Iris pigment epithelial cell (primary cell): ENCODE measurements at places on chromosomes 2 and 18.
A peak's percentile ranks its signal among the peaks of the same experiment; 100 is the strongest.

- DNase-seq: peak; percentile 67
Observed at GRCh38 chr18:24514439-24514838, 54.0 kb downstream of the HRH4 start.

DNA sequence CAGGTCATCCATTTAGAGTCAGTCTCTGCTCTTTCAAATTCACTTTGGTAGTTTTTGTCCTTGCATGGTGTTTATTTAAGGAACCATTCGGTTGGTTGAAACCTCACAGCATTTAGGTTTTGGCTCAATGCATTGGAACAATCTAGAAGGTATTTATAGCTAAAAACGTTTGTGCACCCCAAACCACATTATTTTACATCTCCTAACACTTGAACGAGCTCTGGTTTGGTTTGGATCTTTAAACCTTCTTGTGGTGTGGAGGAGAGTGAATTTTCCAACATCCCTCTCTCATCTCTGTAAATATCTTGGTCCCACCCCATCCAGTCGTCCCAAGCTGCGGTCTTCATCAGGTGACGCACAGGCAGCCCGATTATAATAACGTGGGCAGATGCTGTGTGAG, 287.9 kb downstream of the LPIN1 start:
- no peak for DNase-seq

GRCh38 chr2:237192881-237193280, 107.2 kb downstream of the COPS8 start:
- no peak for DNase-seq

GRCh38 chr18:26547646-26548414, 523 bp downstream of the KCTD1 start:
- DNase-seq: peak; percentile 91

DNA sequence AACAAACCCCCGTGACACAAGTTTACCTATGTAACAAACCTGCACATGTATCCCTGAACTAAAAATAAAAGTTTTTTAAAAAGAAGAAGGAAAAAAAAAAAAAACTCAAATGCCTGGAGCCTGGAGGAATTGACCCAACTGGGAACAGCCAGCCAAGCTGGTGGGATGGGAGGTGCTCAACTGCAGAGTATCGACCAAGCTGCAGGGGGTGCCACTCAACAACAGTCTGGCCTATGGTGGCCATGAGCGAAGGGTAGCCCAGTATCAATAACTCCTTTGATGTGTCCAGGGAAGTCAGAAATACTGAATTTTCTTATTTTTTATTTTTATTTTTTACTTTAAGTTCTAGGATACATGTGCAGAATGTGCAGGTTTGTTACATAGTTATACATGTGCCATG, 310.3 kb upstream of the DLGAP1 start:
- no peak for DNase-seq

GRCh38 chr18:13131283-13131682, 87.3 kb upstream of the LDLRAD4 start:
- no peak for DNase-seq

DNA sequence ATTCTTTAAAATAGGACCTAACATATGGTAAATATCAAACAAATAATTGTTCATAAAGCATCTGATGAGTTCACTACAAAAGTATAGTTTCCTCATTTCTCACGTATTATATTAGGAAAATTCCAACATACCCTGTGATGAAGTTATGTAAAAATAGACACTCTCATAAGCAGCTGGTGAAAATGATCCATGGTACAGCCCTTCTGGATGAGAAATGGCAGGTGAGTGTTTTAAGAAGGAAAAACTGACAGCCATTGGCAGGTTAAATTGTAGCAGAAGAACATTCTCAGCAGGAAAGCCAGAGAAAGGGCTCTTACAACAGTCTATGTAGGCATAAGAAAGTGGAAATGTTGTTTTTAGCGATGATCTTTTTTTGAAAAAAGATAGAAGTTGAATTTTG, 706.5 kb upstream of the FSHR start:
- no peak for DNase-seq

DNA sequence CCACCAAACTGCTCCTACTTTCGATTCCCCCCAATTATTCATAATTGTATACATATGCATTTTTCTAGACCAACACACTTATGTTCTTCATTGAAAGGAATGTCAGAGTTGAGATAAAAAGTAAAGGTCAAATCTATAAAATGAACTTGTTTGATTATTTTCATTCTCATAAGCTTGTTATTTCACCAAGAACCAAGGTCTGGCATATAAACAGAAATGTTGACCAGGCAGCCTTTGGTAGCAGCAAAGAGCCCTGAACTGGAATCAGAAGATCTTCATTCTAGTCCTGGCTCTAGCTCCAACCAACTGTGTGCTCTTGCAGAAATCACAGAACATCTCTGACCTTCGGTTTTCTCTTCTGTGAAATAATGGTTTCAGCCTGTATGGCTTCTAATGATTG, 42.9 kb downstream of the RBKS start:
- DNase-seq: no peak

DNA sequence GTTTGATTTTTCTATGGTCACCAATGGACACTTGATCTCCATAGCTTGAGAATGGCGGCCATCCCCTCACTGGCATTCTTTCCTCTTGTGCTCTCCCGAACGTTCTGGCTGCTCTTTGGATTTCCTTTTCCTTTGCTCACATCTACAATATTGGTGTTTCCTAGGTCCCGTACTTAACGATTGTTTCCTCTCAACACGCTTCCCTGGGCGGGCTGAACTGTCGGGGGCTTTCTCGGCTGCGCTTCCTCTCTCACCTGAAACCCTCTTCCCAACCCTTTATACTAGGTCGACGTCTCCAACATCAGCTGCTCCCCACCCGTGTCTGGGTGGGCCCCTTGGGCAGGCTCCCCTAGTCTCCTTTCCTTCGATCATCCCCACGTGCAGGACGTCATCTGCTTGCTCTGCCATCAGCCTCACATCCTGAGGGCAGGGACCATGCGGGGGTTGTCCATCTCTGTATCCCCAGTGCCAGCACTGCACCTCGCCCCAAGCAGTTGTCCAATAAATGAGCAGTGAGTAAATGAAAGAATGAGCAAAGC, 634 bp upstream of the DIS3L2 start:
- no peak for DNase-seq

DNA sequence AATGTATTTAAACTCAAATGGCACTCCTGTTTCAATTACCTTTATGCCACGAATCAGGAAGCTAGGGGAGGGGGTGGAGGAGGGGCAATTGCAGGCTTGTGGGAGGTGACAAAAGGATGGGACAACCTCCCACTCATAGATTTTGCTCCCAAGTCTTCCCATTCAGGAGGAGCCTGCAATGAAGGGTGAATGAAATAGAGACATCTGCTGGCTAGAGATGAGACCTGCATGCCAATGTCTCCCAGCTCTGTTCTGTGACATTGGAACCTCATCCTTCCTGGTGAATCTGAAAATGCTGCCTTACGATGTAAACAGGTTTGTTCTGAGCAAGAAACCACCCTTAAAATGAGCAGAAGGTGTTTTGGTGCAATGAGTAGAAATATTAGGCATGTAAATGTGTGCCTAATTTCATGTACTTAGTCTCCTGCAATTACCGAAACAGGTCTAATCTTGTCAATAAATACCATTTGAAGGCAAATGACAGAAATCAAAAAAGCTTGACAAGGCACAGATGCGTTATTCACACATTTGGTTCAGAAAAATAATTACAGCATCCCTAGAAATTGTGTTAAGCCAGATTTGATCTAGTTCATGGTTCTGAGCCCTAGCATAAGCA, 2.7 kb upstream of the PID1 start:
- peak; percentile 82 for DNase-seq

- peak; percentile 1 for DNase-seq
Observed at GRCh38 chr18:32974421-32975162, 201.8 kb upstream of the KLHL14 start.

- no peak for DNase-seq
Observed at GRCh38 chr2:22143840-22144239, 1020.1 kb downstream of the TDRD15 start.

DNA sequence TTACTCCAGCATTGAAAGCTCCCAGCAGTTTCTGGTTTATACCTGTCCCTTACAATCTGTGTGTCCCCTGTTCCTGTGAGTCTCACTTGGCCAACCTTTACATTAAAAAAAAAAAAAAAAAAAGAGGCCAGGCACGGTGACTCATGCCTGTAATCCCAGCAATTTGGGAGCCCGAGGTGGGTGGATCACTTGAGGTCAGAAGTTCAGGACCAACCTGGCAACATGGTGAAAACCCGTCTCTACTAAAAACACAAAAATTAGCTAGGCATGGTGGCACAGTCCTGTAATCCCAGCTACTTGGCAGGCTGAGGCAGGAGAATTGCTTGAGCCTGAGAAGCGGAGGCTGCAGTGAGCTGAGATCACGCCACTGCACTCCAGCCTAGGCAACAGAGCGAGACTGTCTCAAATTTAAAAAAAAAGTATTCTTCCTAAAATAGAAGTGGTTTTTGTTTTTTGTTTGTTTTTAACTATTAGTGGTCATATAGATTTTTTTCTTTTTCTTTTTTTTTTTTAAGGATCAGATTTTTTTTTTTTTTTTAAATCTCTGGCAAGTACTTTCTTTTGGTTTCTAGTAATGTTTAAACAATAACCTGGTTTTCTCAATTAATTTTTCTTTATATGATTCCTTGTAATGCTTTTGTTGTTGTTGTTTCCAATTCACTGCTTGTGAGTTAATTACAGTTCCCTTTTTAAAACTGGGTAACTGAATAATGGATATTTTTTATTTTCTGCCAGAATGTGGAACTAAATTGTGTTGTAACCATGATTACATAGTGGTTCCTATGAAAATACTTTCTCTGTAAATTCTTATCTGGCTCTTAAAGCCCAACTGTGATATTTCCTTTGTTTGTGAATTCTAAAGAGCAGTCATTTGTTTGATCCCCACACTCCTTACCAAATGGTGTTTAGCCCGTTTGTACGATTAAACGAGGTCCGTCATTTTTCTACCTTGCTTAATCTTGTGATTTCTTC, 116.8 kb downstream of the CTAGE1 start:
- DNase-seq: no peak

DNA sequence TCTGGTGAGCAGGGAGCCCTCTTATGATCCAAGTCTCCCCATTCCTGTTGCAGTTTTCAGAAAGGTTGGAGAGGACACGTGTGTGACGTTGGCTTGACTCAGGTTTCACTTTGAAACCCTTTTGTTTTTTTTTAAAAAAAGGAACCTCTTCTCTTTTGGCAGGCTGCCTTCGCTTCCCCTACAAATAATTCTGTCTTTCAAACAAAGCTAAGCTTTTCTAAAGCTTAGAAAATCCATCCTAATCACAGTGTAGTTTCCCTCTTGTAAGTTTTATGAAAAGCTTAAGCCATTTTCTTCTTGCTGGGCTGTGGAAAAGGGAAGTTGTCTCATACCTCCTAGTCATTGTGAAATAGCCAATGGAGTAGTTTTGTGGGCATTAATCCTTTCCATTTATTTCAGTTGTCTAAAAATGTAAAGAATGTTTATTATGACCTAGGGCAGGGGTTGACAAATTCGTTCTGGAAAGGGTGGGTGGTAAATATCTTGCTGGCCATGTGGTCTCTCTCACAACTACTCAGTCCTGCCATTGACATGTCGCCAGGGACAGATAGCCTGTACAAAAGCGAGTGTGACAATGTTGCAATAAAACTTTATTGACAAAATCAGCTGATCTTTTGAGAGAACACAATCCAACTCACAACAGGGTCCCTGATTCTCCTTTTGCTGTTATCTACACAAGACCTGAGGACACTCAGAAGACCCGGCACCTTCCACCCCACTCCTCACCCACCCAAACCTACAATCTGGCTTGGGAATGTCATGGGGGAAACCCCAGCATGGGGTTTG, 878.8 kb downstream of the RNF144A start:
- no peak for DNase-seq

GRCh38 chr2:206805887-206806607, 40.6 kb downstream of the FASTKD2 start:
- DNase-seq: no peak

GRCh38 chr18:69795791-69796190, 151.9 kb downstream of the CD226 start:
- peak; percentile 14 for DNase-seq

- DNase-seq: no peak
Observed at GRCh38 chr2:145036421-145037011, 516.6 kb upstream of the ZEB2 start.

GRCh38 chr2:153028626-153029025, 310.2 kb downstream of the ARL6IP6 start:
- no peak for DNase-seq

GRCh38 chr2:240021488-240022104, 3.5 kb downstream of the NDUFA10 start:
- DNase-seq: peak; percentile 64

DNA sequence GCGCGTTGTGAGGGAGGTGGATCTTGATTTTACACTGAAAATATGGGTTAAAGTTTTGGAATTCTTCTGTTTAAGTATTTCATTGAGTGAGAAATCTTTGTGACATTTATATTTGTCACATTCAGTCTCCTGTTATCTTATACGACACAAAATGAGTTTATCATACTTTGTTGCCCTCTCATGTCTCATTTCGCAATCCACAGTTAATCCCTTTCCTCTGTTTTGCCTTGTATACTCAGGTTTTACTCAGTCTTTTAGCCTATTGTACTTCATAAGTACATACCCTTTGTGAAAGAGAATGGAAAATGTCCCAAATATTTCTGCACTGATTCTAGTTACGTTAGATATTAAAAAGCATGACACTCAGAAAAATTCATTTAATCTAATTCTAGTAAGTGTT, 142.7 kb downstream of the ATP9B start:
- peak; percentile 63 for DNase-seq

- no peak for DNase-seq
Observed at GRCh38 chr2:11920993-11921583, 174.7 kb downstream of the LPIN1 start.

- no peak for DNase-seq
Observed at GRCh38 chr18:6279308-6279707, 135.4 kb downstream of the L3MBTL4 start.
